Naive thymus-derived CD8-positive, alpha-beta T cell (primary cell): ENCODE measurements at places on chromosomes 5 and 9. TPM values are rescaled to one million over a fixed set of nuclear protein-coding genes. Genes with fewer than 3 reads are reported as not detected.
A peak's percentile ranks its signal among the peaks of the same experiment; 100 is the strongest.

- no peak for DNase-seq
- H3K27me3 ChIP-seq: no peaks in the 10 kb centered on the region
- peak overlapping the region; percentile 97 for H3K4me3 ChIP-seq
Measured at GRCh38 chr5:137751869-137752491, 2.2 kb downstream of the HNRNPA0 start.

- DNase-seq: no peak
- H3K4me3 ChIP-seq: no peak overlapping the region
- H3K27ac ChIP-seq: no peak overlapping the region
- peaks cover 5% of the 10 kb centered on the region for H3K36me3 ChIP-seq
- H3K27me3 ChIP-seq: peaks cover 5% of the 10 kb centered on the region
Measured at GRCh38 chr9:15059003-15059402, 148.8 kb upstream of the FREM1 start.

DNA sequence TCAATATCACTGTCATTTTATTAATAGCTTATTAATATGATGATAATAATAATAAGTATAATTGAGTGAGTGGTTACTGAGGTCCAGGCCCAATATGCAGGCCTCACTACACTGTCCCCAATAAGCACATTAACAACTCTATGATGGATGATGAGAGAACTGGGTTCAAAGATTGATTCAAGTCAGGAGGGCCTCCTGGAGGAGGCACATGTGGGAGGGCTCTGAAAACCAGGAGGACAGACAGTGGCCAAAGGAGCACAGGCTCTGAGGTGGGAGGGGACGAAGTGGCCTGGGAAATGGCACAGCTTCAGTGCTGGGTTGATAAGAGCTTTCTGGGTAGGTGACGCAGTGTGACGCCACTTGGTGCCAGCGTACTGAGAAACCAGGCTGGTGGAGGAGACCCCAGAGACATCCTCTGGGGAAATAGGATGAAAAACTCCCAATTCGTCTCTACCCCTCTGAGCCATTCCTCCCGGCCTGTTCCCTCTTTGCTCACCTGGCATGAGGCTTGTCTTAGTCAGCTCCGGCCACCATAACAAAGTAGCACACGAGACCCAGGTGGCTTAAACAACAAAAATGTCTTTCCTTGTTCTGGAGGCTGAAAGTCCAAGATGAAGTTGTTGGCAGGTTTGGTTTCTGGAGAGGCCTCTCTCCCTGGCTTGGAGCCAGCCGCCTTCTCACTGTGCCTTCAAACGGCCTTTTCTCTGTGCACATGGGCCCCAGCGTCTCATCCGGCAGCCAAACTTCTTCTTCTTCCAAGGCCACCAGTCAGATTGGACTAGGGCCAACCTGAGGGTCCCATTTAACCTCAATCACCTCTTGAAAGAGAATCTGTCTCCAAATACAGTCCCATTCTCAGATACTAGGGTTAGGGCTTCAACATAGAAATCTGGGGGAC is 31.6 kb downstream of the NTNG2 start:
- H3K27ac ChIP-seq: no peak overlapping the region
- no peaks in the 10 kb centered on the region for H3K4me1 ChIP-seq
- H3K27me3 ChIP-seq: no peaks in the 10 kb centered on the region

DDX4 gene
- not detected for total RNA-seq

DNA sequence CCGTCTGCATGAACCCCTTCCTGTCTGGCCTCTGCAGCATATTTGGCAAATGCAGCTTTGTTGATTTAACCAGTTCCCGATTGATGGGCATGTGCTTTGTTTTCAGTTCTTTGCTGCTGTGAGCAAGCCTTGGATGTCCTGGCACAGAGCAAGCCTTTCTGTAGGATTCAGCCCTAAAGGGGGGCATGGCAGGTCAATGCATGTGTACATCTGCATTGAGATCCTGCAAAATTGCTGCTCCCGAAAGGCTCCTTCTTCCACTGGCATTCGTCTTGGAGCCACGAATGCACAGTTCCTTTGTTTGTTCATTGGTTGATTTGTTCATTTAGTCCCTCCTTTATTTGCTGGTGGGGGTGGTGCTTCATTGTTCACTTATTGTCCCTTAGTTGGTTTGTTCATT is 34.8 kb downstream of the COL5A1 start:
- H3K4me1 ChIP-seq: no peaks in the 10 kb centered on the region
- peaks cover 2% of the 10 kb centered on the region for H3K27me3 ChIP-seq
- H3K27ac ChIP-seq: no peak overlapping the region
- no peak overlapping the region for H3K4me3 ChIP-seq

- H3K4me1 ChIP-seq: no peaks in the 10 kb centered on the region
- DNase-seq: no peak
- no peak overlapping the region for H3K4me3 ChIP-seq
- no peaks in the 10 kb centered on the region for H3K27me3 ChIP-seq
- no peak overlapping the region for H3K27ac ChIP-seq
- no peaks in the 10 kb centered on the region for H3K36me3 ChIP-seq
Measured at GRCh38 chr5:51225789-51226742, 157.2 kb upstream of the ISL1 start.

SLC25A2 gene
- total RNA-seq: 2.5 TPM

- H3K27ac ChIP-seq: no peak overlapping the region
- no peak overlapping the region for H3K4me3 ChIP-seq
- H3K36me3 ChIP-seq: peaks cover 31% of the 10 kb centered on the region
- DNase-seq: no peak
- no peaks in the 10 kb centered on the region for H3K4me1 ChIP-seq
Measured at GRCh38 chr5:134958755-134959154, 9.0 kb upstream of the CATSPER3 start.

GRCh38 chr5:41708604-41708940 is 161.7 kb downstream of the OXCT1 start:
- H3K27ac ChIP-seq: no peak overlapping the region
- H3K36me3 ChIP-seq: peaks cover 26% of the 10 kb centered on the region
- H3K4me1 ChIP-seq: no peaks in the 10 kb centered on the region

GRCh38 chr5:93358176-93358575 is 222.8 kb downstream of the NR2F1-AS1 start:
- no peaks in the 10 kb centered on the region for H3K4me1 ChIP-seq
- no peak overlapping the region for H3K27ac ChIP-seq
- no peak for DNase-seq
- no peaks in the 10 kb centered on the region for H3K36me3 ChIP-seq
- H3K27me3 ChIP-seq: peaks cover 10% of the 10 kb centered on the region

PCDHA7 gene
- not detected for total RNA-seq

GRCh38 chr5:148965511-148966265 is 97.2 kb downstream of the SH3TC2 start:
- H3K36me3 ChIP-seq: no peaks in the 10 kb centered on the region
- H3K4me1 ChIP-seq: peaks cover 2% of the 10 kb centered on the region

GRCh38 chr9:136019041-136019680 is 58.0 kb upstream of the UBAC1 start:
- no peak overlapping the region for H3K27ac ChIP-seq
- no peak overlapping the region for H3K4me3 ChIP-seq
- no peaks in the 10 kb centered on the region for H3K27me3 ChIP-seq
- H3K4me1 ChIP-seq: peaks cover 7% of the 10 kb centered on the region

SPAAR gene
- total RNA-seq: not detected

DNA sequence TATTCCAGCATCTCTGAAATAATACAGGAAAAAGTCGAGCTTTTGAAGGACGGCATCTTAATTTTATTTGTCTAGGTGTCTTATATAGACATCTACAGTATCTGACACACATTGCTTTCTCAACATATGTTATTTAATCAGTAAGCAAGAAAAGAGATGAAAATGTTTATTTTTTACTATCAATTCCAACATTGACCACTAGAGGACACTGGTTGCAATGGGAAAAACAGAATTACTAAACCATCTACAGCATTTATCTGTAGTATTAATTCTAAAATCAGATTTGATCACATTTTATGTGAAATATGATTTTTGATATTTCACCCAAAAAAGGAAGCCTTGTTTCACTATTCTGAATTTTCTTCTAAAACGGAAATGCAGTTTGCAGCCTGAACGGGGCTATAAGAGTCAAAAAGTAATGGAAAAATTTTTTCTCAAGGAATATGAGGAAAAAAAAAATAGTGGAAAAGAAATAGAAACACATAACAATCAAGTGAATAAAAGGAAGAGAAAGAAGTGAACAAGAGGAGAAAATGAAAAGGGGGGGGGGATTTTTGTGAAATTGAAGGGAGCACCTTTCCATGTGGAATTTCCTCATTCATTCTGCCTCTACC is 98.6 kb downstream of the OSTF1 start:
- H3K27me3 ChIP-seq: no peaks in the 10 kb centered on the region
- peaks cover 11% of the 10 kb centered on the region for H3K4me1 ChIP-seq
- DNase-seq: no peak
- H3K27ac ChIP-seq: no peak overlapping the region
- peaks cover 7% of the 10 kb centered on the region for H3K36me3 ChIP-seq
- H3K4me3 ChIP-seq: no peak overlapping the region

CFAP77 gene
- not detected for total RNA-seq

DNA sequence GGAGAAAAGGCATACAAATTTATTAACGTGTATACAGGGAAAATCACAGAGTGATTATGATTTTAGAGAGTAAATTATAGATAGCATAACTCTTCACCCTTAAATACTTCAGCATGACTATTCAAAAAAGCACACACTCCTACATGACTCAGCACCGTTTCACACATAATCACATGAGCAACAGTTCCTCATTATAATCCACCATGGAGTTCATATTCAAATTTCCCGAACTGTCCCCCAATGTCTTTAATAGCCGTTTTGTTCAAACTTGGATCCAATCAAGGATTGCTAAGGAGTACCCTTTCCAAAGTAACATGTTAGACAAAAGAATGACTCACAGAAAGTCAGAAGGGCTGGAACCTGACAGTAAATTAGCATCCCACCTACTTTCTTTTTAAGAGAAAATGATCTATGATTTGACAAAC is 32.1 kb downstream of the RAPGEF1 start:
- H3K4me1 ChIP-seq: peaks cover 99% of the 10 kb centered on the region
- H3K4me3 ChIP-seq: no peak overlapping the region
- H3K36me3 ChIP-seq: no peaks in the 10 kb centered on the region
- no peaks in the 10 kb centered on the region for H3K27me3 ChIP-seq
- no peak for DNase-seq

CER1 gene
- total RNA-seq: not detected

PITX1 gene
- total RNA-seq: not detected

- DNase-seq: no peak
- H3K36me3 ChIP-seq: no peaks in the 10 kb centered on the region
- no peaks in the 10 kb centered on the region for H3K4me1 ChIP-seq
- H3K27me3 ChIP-seq: no peaks in the 10 kb centered on the region
- no peak overlapping the region for H3K4me3 ChIP-seq
- no peak overlapping the region for H3K27ac ChIP-seq
Measured at GRCh38 chr9:94911986-94912635, 185.6 kb downstream of the AOPEP start.

PIP5K1B gene
- 0.47 TPM for total RNA-seq

- H3K27ac ChIP-seq: no peak overlapping the region
- DNase-seq: no peak
- H3K4me3 ChIP-seq: no peak overlapping the region
- no peaks in the 10 kb centered on the region for H3K36me3 ChIP-seq
- no peaks in the 10 kb centered on the region for H3K27me3 ChIP-seq
Measured at GRCh38 chr5:96093890-96094381, 132.3 kb upstream of the ELL2 start.

DNA sequence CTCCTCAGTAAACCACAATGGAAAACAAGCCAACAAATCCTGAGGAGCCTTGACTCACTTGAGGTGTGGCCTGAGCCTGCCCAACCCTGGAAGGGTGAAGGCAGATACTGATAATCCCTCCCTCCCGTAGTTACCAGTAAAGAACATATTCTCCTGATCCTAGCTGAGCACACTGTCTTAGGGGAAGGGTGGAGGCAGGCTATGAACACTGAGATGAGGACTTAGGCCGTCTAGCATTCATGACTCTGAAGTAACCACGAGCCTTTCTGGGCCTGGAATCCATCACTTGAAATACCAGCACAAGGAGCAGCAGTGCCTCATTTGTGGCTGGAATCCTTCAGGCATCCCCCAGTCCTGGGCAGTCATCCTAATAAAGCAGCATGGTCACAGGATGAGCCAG is 124.5 kb upstream of the PRLR start:
- H3K36me3 ChIP-seq: no peaks in the 10 kb centered on the region
- H3K4me1 ChIP-seq: no peaks in the 10 kb centered on the region
- H3K27me3 ChIP-seq: peaks cover 16% of the 10 kb centered on the region
- H3K27ac ChIP-seq: no peak overlapping the region
- H3K4me3 ChIP-seq: no peak overlapping the region
- DNase-seq: no peak

BAAT gene
- total RNA-seq: not detected

DNA sequence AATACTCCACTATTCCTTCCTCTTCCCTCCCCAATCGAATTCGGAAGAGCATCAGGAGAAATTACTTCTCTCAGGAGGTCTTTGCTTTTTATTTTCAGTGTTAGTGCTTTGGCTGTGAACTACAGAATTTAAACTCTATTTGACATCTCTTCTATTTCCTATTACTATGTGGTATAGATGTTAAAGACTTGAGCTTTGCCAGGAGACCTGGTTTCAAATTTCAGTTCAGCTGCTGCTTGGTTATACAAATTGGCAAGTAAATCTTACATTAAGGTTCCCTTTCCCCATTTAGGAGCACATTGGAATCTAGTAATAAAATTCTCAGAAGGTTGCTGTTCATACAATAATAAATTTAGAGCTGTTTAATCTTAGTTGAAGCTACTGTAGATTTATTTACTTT is 13.1 kb downstream of the UHRF2 start:
- peak overlapping the region; percentile 11 for H3K4me3 ChIP-seq
- H3K36me3 ChIP-seq: no peaks in the 10 kb centered on the region

DNA sequence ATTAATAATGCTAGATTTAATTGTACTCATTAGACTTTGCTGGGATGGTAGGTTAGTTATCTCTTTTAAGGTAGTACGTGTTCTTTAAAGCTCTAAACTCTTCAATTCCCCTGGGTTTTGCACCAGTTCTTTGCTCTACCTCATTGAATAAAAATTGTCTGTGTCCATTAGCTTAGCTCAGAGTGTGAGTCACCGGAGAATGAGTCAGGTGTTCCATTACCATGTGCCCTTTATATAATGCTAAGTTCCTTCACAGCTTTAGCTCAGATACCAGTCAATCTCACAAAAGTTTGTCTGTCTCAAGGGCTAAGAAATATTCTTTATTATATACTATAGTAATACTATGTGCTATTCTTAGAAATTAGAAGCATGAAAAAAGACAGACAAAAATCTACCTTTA is 339.4 kb downstream of the PRELID2 start:
- DNase-seq: no peak
- H3K27me3 ChIP-seq: no peaks in the 10 kb centered on the region
- no peaks in the 10 kb centered on the region for H3K4me1 ChIP-seq
- no peaks in the 10 kb centered on the region for H3K36me3 ChIP-seq
- H3K4me3 ChIP-seq: no peak overlapping the region
